ENCODE measurements at places on chromosomes 16 and 17.
A peak's percentile ranks its signal among the peaks of the same experiment; 100 is the strongest.

DNA sequence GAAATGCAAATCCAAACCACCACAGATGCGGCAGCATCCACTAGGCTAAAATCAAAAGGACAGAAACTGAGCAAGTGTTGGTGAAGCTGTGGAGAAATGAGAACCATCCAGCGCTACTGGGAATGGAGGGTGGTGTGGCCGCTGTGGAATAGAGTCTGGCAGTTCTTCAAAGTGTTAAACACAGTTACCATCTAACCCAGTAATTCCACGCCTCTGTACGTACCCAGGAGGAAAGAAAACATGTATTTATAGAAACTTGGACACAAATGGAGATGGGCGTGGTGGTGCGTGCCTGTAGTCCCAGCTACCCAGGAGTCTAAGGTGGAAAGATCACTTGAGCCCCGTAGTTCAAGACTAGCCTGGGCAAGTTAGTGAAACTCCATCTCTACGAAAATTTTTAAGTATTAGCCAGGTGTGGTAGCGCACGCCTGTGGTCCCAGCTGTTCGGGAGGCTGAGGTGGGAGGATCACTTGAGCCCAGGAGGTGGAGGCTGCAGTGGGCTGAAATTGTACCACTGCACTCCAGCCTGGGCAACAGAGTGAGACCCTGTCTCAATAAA, 11.6 kb downstream of the SLC25A10 start:
- DNase-seq: no peak

- no peak for DNase-seq
Measured at GRCh38 chr17:34255381-34255732, 272 bp downstream of the CCL2 start.

- DNase-seq: peak; percentile 65
Measured at GRCh38 chr16:401468-402348, at the start of gene DECR2. Gene DECR2 (plus strand): TSS chr16:401885. CDS start chr16:401964, 79 bp downstream.

DNA sequence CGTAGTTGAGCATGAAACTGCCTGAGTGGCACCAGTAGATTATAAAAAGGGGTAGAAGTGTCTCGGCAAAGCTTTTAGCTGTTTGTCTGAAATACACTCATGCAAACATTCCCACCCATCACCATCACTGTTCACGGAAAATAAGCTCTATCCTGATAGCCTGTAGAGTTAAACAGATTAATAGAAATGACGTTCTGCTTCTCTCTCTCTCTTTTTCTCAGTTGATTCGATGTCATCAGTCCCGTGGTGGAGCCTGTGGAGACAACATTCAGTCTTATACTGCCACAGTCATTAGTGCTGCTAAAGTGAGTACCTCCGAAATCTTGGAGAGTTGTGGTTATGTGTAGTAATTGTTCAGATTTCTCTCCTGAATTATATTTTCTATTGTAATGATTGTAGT, 224.7 kb downstream of the BCAS3 start:
- peak; percentile 59 for DNase-seq

GRCh38 chr17:71790791-71791190, 330.0 kb upstream of the SOX9 start:
- peak; percentile 28 for DNase-seq

Data from astrocyte (in vitro differentiated cells and primary cell).